HL-60 (cell line): ENCODE measurements at places on chromosomes 16 and 17.

- DNase-seq = no peak
Observed at GRCh38 chr16:86044241-86044671, 145.3 kb downstream of the IRF8 start.

DNA sequence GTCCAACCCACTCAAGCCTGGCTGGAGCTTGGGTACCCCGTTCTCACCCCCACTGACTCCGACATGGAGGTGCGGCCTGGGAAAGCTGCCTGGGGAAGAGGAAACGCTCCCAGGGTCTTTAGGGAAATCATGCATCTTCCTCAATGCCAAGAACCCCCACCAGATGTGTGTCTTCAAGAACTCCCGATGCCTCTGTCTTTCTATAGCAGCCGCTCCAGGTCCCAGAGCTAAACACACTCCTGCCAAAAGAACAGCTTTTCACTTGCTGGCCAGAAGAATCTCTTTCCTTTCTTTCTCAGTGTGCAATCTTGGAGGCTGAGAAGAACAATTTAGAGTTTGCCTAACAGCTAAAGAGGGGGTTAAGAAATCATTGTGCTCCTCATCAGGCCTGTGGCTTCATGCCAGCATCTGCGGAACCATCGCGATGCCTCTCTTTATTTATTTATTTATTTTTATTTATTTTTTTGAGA, 41.1 kb upstream of the MTSS2 start:
- no peak for DNase-seq

DNA sequence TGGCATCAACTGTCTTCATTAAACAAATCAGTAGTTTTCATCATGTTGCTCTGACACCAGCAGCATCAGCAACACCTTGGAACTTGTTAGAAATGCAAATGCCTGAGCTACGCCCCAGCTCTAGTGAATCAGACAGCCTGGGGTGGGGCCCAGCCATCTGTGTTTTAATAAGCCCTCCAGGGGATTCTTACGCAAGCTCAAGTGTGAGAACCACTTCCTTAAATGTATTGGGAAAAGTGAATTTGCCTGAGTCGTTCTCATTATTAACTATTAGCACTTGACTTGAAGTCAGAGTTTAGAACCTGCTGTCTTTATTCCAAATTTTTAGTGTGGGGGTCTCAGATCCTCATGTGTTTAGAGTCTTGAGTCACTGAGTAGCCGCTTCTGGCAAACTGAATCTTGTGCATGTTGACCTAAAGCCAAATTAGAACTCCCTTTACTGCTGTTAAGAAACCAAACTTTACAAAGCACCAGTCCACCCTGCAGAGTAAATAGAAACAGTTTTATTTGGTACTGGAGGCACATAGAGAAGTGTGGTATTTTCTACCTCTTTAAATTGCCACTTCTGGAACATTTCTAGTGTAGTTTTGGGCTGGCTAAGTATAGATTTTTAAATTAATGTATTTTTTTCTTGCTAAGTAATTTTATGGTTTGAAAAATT, 137.4 kb upstream of the COX10 start:
- peak; percentile 17 for DNase-seq

GRCh38 chr17:61714300-61714699, 123.3 kb upstream of the NACA2 start:
- DNase-seq = no peak

DNA sequence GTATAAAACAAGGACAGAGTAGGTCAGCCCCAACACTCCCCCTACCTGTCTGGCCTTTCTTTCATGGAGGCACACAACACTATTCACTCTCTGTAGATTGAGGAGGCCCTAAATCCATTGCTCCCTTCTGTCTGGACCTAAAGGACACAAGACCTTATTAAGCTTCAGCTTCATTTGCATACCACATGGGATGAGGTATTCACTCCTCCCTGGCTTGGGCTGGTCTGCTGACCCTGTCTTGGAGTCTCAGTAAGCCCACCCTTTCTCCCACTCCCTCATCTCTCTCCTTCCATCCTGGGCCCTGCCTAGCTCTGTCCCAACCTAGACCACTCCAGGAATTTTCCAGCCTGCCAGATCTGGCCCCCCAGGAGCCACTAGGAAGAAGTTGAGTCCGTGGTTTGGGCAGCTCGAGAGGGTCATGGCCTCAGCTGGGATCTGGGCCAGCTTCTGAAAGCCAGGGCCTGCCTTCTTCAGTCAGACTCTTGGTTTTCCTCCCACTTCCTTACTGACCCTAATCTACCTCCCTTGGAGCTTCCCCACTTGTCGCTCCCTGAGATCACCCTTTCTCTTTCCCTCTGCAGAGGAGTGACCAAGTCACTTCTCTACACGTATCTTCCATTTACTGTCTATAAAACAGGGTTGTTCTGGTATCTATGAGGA, 6.5 kb upstream of the LLGL1 start:
- no peak for DNase-seq
